ENCODE measurements at places on chromosomes 2 and 18.

DNA sequence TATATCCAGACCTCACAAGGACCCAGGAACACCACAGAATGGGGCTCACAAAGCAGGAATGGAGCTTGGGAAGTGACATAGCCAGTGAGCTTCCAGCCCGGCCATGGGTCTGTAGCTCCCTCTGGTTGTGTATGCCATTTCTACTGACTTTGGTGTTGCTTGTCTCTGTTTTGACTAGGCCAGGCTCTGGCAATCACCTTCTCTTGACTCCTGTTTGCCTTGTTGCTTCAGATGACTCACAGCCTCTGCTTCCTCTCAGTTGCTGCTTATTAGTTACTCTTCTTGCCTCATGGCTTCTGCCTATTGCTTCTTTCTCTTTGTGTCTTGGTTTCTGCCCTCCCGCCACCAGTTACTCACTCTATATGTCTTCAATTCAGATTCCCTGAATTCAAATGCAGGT lies 15.8 kb upstream of the IER3IP1 start:
- no peak for DNase-seq

DNA sequence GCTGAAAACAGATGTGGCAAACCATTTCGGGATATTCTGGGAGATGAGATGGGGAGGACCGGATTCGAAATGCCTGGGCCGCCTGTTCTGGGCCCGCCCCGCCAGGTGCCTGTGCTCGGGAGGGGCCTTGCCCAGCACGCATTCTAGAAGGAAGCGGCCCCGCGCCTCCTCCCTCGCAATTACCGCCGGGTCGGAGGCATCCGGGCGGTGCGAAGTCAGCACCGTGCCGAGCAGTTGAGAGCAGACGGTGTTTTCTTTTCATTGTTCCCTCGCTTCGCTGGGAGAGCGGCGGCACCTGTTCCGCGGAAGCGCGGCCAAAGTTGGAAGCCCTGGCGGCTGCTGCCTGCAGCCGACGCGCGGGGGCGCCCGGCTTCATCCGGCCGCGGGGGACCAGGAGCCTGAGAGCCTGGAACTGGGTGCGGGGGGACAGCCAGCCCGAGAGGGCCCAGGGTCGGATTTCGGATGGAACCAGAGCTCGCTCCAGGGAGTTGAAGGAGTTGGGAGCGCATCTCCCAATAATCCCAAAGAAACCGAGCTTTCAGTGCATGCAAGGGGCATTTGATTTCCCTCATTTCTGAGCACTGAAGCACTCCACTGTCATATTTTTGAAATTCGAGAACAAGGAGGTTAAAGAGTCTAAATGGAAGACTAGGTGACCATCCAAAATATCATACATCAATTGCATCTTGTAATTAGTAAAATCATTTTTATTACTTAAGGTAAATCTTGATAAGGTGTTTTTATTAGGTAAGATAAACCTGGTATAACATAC lies 241.8 kb upstream of the RAB12 start:
- DNase-seq: peak; percentile 7

DNA sequence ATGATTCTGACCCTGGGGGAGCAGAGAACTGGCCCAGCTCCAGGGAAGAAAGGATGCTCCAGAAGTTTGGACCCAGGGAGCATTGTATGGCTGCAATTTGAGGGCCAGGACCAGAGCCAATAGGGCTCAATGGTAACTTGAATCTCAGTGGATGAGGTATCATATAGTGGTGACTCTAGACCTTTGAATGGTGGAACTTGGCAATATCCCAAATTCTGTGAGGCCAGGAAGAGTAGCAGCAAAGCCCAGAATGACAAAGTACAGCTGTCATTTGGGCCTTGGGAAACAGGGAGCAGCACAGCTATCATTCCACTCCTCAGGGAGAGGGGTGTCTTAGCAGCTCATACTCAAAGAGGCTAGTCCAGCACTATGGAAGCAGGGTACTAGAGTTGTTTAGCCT lies 332.9 kb upstream of the RBMS1 start:
- peak; percentile 4 for DNase-seq

DNA sequence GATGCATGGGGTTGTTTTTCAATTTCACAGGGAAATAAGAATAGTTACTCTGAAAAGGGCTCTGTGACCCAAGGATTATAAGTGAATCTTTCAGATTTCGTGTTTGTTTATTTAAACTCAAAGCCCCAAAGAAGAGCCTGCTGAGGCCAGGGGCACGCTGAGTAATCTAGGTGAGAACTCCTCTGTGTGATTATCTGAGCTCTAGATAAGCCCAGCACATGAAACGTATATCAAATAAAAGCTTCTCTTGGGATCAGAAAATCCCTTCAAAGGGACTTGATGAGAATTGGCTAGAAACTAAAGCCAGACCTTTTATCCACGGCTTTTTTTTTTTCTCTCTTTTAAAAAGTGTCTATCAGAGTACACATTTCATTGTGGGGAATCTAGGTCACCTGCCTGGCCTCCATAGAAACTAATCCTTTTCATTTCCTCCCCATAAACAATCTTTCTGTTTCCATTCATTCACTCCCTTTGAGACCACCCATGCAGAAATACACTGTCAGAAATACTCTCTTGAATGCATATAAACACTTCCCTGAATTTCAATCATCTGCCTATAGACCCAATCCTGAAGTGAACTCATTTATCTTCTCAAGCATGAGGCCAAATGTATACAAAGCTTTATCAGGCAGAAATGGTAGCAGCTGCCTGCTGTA lies 137.4 kb downstream of the RIT2 start:
- DNase-seq: no peak

DNA sequence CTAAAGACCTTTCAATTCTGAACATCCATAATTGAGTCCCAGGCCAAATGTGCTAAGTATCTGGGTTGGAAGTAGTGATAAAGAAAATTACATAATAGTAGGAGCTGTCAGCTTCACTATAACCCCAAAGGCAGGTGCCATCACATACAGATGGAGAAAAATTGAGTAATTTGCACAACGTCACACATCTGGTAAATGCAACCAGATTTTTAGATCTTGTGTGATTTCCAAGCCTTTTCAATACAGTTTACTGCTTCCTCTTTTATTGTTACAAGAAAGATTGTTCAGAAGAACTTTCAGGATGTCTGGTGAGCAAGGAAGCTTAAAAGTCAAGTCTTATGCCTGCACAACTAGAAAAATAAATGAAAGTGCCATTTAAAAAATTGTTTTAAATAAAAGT lies 62.3 kb downstream of the UBE2E3 start:
- DNase-seq: no peak

DNA sequence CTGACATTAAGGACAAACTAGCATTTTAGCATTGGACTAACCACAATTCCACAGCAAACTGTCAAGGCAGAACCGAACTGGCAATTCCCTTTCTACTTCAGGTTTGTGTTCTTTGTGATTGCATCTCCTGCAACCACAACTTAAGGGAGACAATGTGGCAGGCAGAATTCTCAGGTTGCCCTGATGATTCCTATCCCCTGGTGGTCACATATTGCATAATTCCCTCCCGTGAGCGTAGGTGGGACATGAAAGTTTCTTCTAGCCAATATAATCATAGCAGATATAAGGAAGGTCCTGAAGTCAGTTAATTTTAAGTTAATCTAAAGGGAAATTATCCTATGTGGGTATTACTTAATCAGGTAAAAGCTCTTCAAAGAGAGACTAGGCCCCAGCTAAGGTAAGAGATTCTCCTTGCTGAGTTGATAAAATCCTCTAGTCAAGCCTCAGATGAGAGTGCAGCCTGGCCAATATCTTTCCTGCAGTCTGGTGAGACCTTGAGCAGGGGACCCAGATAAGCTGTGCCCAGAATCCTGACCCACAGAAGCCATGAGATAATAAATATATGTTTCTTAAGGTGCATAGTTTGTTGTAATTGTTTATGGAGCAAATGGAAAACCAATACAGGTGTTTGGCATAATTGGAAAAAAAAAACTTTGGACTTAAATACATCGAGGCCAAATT lies 45.9 kb upstream of the TNP1 start:
- no peak for DNase-seq

DNA sequence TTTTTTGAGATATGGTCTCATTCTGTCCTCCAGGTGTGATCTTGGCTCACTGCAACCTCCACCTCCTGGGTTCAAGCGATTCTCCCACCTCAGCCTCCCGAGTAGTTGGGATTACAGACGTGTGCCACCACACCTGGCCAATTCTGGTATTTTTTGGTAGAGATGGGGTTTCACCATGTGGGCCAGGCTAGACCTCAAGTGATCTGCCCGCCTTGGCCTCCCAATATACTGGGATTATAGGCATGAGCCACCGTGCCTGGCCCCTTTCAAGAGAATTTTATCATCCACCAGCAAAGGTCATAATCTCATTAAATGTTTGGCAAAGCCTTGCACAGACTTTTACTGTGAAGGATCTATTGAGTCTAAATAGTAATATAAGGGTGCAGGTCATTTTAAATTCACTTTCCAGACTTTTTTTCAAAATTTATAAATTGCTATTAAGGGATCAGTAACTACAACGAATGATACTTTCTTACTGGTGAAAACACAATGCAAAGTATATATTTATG lies 2.5 kb downstream of the HADHA start:
- peak; percentile 14 for DNase-seq

GRCh38 chr18:45777393-45777792 lies 48.1 kb upstream of the SIGLEC15 start:
- no peak for DNase-seq

- no peak for DNase-seq
Measured at GRCh38 chr18:79904357-79905147, 46.9 kb downstream of the SLC66A2 start.

DNA sequence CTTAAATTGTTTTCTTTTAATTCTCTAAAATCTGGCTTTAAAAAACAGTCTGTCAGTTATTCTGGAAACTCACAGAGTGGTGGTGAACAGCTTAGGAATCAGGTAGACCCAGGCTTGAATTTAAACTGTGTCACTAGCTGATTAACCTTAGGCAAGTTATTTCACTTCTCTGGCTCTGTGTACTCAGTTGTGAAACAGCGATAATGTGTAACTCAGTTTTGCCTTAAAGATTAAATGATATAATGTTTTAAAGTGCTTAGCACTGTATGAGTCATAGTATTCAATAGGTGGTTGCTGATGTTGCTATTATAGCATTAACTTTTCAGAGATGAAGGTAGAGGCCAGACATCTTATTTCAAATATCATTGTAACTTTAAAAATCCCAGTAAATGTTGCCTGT lies 40.7 kb downstream of the PKP4 start:
- DNase-seq: no peak

DNA sequence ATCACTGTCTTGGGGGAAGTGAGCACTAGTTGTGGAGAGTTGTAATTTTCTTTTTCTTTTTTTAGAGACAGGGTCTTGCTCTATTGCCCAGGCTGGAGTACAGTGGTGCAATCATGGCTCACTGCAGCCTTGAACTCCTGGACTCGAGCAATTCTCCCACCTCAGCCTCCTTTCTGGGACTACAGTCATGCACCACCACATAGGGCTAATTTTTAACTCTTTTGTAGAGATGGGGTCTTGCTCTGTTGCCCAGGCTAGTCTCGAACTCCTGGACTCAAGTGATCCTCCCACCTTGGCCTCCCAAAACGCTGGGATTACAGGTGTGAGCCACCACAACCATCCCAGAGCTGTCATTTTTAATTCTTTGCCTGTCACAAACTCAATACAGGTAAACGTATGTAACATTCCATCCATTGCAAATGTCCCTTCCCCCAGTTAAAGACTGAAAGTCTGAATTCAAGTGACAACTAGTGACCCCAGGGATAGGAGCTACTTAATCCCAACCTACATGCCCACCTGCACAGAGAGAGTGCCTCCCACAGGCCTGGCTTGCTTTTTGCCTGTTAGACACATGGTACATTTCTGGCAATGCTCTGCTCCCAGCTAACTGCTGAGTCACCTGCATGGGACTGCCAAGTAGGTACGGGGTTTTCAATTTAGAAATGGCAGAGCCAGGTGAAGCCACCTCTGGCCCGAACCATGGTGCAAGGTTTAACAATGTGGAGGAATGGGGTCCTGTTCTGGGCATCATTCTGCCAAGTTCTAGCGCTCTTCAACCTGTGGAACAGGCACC lies 60.6 kb downstream of the CYB5A start:
- DNase-seq: no peak

GRCh38 chr2:103295591-103295990 lies 533.8 kb downstream of the TMEM182 start:
- no peak for DNase-seq

- DNase-seq: no peak
Measured at GRCh38 chr2:118939994-118940393, 2.0 kb upstream of the MARCO start.

GRCh38 chr2:19649785-19650380 lies 251.9 kb downstream of the TTC32 start:
- no peak for DNase-seq

DNA sequence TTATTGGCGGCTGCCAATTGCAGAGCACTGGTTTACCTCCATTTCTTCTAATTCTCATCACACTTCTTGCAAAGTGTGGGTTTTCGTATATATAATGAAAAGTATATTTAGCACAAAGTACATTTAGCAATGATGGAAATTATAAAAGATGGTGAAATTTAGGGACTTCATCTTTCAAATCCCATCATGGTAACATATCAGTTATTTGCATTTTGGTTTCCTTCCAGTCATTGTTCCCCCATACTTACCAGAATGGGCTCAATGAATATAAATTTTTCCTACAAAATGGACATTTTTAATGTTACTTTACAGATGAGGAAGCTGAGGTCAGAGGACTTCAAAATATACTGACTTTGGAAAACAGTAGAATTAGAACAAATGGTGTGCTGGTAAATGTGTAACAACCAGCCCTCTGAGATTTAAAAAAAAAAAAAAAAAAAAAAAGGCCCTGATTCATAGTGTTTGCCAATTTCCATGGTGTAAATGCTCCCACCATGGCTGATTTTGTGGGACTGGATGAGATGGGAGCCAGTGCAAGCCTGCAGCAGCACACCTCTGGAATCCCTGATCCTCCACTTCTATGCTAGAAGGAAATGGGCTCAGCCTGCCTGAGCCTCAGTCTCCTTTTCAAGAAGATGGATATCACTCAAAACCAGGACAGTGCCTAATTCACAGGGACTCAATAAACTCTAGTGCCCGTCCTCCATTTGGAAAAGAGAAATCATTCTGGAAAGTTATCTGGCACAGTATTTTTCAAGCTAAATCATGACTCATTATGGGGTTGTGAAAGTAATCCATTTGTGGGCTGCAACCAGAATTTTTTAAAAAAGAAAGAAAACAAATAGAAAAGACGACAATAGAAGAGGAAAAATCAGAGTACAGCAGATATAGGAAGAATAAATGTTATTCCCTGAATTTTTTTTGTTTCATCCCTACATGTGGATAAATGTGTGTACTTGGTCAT lies 34.0 kb downstream of the LBH start:
- DNase-seq: no peak

DNA sequence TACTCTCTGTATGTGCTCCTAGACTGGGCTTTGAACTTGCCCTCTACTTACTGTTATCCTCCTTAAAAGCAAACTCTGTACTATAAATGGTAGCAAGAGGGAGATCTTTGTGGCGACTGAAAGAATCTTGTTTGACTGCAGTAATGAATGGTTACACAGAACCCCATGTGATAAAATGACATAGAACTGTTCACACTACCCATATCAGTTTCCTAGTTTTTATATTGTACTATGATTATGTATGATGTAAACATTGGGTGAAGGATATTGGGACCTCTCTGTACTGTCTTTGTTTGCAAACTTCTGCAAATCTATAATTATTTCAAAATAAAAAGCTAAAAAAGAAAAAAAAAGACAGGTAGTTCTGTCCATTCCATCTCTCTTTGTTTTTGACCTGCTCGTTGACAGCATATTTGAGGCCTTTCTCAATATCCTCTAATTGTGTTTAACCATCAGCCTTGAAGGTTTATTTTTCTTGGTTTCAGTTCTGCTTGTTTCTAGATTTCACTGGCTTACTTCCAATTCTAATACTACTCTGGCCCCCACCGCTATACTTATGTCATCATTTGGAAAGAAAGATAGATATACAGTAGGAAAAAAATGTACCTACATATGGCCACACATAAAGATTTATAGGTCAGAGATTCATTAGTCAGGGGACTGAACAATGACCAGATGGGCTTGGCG lies 79.2 kb upstream of the MYO3B start:
- no peak for DNase-seq
